Aortic smooth muscle cell (primary cell): ENCODE measurements at places on chromosomes 12 and 14. TPM values are rescaled to one million over a fixed set of nuclear protein-coding genes. Genes with fewer than 3 reads are reported as not detected.

The HNRNPA1 gene
- total RNA-seq, result 443 and 495 TPM in 2 replicates

The HAL gene
- total RNA-seq, result 0.13 and 0.19 TPM in 2 replicates

The TEX22 gene
- 0.13 and 0.37 TPM in 2 replicates for total RNA-seq

The ACSS3 gene
- 27.7 and 33.6 TPM in 2 replicates for total RNA-seq

The KRT75 gene
- not detected in 2 replicates for total RNA-seq

The HSP90AA1 gene
- total RNA-seq, result 233 and 306 TPM in 2 replicates

The ADCY4 gene
- 2.6 and 2.9 TPM in 2 replicates for total RNA-seq

The MIPOL1 gene
- total RNA-seq, result 10.0 and 12.5 TPM in 2 replicates

The RTL1 gene
- not detected in 2 replicates for total RNA-seq

The AQP6 gene
- 0.12 and 0.13 TPM in 2 replicates for total RNA-seq
